ENCODE measurements at places on chromosomes 4 and X. TPM values are rescaled to one million over a fixed set of nuclear protein-coding genes. Genes with fewer than 3 reads are reported as not detected.
A peak's percentile ranks its signal among the peaks of the same experiment; 100 is the strongest.

The DMRTC1B gene
- 0.89 TPM for polyA plus RNA-seq

The TIMP1 gene
- 320 TPM for polyA plus RNA-seq

GRCh38 chrX:118566359-118566758 lies 70.7 kb downstream of the DOCK11 start:
- DNase-seq, result no peak

GRCh38 chrX:136546371-136546781 lies 14.4 kb downstream of the VGLL1 start:
- DNase-seq, result peak; percentile 11

- DNase-seq, result no peak
Measured at GRCh38 chr4:45951153-45951552, 172.7 kb downstream of the GABRG1 start.

DNA sequence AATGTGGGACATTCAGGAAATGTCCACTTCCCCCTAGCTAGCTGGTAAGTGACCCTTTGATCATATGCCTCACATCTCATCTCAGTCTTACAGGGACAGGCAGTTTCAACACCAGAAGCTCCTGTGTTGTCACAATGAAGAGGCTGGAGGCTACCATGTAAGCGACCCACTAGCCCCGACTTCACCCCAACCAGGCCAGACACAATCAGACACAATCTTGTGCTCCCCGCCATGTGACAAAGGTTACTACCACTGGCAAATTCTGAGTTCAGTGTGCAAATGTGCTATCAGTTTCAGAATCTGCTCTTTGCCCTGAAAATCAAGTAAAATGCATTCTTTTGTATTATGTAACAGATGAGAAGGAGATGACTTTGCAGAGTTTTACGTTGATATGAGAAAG lies 56.9 kb upstream of the STS start:
- no peak for DNase-seq

DNA sequence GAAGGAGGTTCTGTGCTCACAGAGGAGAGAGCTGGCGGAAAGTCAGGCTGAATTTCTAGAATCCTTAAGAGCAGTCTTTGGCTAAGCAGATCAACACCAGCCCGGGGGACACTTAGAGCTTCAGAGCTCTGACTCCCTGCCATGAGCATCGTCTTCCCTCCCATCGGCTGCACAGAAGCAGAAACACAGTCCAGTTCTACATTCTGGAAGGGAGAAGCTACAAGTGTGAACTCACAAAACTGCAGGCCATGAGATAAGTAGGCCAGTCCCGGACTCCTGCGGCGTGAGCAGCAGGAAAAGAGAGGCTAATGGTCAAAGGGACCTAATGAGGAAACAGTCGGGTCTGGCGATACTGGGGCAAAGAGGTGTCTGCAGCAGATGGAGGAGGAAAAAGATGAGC lies 211.5 kb downstream of the DHX15 start:
- no peak for DNase-seq

The RHOXF2 gene
- polyA plus RNA-seq, result not detected

All from CD4-positive, alpha-beta memory T cell (primary cell).